ENCODE measurements at places on chromosomes 13 and 19.

DNA sequence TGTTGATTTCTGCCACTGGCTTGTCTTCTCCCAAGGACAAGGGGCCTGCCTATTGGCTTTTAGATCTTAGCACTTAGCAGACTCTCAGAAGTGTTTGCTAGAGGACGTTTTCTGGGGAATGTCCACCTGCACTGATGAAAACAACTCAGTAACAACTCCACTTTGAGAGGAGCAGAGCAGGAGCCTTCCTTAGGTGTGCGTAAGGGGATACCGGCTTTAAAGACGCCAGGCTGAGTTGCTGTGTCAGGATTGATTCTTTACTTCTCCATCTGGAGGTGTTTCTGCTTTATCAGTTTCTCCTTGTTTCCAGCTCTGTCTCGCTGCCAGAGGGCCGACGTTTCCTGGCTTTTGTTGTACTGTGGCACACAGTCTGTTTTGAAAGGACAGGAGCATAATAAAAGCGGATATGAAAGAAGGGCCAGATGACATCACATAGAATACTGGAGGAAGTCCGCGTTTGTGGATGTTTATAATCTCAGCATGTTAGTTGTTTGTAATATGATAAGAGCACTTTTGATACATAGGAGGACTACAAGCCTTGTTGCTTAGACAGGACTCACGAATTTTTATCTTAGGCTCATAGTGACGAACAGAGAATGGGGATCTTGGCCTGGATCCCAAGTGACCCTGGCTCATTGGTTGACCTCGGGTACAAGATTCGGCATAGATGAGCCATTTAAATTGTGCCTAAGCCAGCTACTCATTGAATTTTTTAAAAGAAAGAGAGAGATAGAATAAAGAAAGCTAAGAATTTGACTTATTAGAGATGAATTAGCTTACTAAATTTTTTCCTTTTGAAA is 34.6 kb downstream of the COL4A2 start:
- no peak for DNase-seq

DNA sequence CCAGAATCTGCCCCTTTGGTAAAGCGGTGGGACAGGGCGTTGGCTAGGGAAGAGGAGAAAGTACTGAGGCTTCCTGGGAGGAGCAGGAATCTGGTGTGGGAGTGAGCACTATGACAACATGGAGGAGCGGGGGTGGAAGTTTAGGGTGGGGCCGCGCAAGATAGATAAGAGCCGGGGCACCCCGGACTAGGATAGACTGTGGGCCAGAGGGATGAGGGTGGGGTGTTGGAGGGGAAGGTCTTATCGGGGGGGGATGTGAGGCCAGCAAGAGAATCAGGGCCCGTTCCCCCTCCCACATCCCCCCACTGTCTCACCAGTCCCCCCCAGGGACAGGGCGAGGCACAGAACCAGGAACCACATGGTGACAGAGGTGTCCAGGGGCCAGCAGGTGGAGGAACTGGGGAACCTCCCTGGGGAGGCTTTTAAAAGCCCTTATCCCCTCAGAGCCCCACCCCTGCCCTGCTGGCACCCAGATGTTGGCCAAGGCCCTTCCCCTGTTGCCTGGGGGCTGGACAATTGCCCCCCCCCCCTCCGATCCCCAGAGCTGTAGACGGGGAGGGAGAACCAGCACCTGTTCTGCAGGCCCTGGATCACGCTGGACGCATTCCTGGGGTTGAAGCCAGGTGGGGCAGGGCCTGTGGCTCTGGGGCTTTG is at the start of gene KLK1:
TSS of gene KLK1 (minus strand) at position 399 of the 654 bp plus-strand sequence. CDS start at position 360, 39 bp downstream.
- peak; percentile 11 for DNase-seq

GRCh38 chr19:7500811-7501450 is 12.1 kb upstream of the PEX11G start:
- DNase-seq = peak; percentile 80

GRCh38 chr19:49453757-49454240 is 774 bp downstream of the ALDH16A1 start:
- DNase-seq = no peak

- no peak for DNase-seq
These were observed 10.2 kb downstream of the C19orf12 start for GRCh38 chr19:29704562-29705558.

DNA sequence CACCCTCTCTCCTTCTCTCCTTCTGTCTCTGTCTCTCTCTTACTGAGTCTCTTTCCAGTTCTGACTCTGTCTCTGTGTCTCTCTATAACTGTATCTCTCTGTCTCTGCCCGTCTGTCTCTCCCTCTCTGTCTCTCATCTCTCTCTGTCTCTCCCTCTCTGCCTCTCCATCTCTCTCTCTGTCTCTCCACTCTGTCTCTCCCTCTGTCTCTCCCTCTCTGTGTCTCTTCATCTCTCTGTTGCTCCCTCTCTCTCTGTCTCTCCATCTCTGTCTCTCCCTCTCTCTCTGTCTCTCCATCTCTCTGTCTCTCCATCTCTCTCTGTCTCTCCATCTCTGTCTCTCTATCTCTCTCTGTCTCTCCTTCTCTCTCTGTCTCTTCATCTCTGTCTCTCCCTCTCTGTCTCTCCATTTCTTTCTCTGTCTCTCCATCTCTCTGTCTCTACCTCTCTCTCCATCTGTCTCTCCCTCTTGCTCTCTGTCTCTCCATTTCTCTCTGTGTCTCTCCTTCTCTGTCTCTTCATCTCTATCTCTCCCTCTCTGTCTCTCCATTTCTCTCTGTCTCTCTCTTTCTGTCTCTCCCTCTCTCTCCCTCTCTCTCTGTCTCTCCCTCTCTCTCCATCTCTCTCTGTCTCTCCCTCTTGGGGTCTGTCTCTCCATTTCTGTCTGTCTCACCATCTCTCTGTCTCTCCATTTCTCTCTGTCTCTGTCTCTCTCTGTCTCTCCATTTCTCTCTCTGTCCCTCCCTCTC is 3.3 kb upstream of the MEIS3 start:
- no peak for DNase-seq

- DNase-seq = no peak
These were observed 65.9 kb downstream of the ENOX1 start for GRCh38 chr13:43720780-43721397.

GRCh38 chr19:16070366-16070990 is 5.8 kb upstream of the TPM4 start:
- DNase-seq = no peak

DNA sequence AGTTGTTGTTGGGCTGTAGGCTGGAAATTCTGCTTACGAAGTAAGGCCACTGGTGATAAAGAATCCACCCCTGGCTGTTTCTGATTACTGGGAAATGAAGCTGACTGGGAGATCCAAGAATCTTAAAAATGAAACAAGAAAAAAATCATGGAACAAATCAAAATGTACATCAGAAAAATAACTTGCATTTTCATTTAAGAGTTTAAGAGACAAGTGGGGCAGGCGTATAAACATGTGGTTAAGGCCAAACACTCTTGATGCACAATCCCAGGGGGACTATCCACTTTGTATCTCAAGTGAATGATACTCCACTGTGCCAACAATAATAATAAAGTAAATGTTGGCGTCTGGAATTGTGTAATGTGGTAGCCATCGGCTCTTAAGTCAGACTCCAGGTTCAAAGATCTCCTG is 24.6 kb downstream of the ZMYM5 start:
- no peak for DNase-seq

GRCh38 chr19:27709496-27709895 is 1503.5 kb downstream of the UQCRFS1 start:
- no peak for DNase-seq

DNA sequence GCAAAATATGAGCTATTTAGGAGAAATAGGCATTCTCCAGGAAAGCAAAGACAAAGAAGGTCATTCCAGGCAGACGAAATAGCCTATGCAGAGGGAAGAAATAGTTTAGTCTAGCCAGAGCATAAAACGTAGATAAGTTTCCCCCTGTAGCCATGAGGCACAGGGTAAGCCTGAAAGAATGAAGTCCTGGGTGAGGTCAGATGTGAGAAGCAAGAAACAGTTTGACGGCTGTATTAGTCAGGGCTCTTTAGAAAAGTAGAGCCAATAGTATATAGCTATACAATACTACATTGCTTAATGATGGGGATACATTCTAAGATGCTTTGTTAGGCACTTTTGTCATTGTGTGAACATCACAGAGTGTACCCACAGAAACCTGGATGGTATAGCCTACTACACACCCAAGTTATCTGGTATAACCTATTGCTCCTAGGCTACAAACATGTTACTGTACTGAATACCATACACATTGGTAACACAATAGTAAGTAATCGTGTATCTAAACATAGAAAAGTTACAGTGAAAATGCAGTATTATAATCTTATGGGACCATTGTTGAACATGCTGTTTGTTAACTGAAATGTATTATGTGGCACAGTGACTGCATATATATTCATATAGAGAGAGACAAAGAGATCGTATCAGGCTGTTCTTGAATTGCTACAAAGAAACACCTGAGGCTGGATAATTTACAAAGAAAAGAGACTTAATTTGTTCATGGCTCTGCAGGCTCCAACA is 59.3 kb upstream of the WDFY2 start:
- no peak for DNase-seq

DNA sequence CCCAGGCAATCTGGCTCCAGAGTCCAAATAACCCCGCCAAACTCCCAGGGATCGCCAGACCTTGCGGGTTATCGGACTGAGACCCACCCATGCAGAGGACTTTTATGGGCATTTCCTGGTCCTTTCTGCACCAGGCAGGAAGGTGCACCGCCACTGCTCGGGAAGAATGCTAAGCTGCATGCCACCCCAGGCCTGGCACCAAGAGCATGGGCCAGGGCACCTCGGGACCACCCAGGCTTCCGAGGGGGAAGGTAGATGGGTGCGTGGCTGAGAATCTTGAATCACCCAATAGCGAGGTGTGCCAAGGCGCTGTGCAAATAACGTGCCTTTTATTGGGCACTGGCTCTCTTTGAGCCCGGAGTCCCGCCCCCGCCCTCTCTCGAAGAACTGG is 422 bp upstream of the ZNF575 start:
- DNase-seq = no peak

DNA sequence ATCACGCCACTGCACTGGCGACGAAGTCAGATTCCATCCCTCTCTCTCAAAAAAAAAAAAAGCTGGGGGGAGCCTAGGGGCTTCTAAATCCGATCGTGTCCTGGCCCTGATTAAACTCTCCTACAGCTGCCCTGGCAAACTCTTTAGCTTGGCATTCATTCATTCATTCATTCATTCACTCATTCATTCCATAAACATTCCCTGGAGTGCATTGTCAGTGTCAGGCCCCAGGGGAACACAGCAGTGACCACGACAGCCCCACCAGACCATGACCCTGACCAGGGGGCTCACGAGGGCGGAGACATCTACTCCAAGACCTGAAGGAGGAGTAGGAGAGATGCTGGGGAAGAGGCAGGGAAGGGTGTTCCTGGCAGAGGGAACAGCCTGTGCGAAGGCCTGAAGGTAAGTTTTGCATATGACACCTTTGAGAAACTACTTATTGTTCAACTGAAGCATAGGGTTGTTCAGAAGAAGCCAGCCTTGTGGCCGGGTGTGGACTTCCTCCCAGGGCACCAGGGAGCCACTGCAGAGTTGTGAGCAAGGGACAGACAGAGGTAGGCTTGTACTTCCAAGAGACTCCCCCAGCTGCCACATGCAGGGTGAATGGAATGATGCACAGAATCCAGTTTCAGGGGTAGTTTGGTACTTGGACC is 24.5 kb downstream of the CEACAM16 start:
- no peak for DNase-seq

GRCh38 chr13:49711218-49711863 is 20.1 kb upstream of the EBPL start:
- DNase-seq = no peak

- no peak for DNase-seq
These were observed 40.0 kb upstream of the FOXO1 start for GRCh38 chr13:40706439-40706838.

DNA sequence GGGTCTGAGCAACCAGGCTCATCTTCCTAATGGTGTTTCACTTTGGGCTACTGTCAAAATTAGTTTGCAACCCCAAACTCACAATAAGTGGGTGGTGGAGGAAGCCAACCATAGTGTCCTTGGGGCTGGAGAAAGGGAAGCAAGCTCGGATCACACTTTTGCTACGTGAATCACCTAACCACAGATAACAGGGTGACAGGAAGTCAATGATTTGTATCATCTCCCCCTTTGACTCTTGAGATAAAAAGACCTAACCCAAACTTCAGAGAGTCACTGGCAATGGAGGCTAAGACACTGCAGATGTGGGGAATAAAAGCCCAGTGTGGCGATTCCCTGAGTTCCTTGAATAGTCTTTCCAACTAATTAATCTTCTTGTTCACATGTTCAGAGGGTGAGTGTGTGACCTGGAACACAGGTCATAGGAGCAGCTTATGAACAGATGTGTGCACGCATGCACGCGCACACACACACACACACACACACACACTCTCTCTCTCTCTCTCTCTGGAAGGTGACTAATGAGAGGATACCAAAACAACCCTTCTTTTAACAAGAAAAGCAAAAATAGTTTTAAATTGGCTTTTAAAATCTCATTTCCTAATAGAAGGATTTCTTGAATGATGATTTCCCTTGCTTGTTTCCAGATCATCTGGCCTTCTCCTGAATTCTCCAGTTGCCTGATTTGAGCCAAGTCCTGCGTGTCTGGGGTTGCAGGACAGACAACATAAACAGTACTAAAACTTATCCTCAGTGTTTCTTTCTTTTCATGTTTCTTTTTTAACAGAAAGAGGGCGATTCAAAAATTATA is 21.2 kb upstream of the DOCK9 start:
- no peak for DNase-seq

DNA sequence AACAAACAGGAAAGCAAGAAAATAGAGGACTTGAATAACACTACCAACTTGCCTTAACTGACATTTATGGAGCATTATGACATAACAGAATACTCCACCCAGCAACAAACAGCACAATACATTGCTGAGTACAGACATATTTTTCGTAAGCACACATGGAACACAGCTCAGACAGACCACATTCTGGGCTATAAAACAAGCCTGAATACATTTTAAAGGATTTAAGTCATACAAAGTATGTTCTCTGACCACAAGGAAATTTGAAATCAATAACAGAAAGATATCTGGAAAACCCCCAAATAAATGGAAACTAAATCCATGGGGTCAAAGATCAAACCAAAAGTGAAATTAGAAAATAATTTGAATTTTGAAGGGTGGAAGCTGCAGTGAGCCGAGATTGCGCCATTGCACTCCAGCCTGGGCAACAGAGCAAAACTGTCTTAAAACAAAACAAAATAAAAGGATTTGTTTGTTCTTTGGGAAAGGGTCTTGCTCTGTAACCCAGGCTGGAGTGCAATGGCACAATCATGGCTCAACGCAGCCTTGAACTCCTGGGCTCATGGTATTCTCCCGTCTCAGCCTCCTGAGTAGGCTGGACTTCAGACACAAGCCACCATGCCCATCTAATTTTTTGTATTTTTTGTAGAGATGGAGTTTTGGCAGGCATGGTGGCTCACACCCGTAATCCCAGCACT is 5.6 kb downstream of the ZDHHC20 start:
- DNase-seq = no peak

DNA sequence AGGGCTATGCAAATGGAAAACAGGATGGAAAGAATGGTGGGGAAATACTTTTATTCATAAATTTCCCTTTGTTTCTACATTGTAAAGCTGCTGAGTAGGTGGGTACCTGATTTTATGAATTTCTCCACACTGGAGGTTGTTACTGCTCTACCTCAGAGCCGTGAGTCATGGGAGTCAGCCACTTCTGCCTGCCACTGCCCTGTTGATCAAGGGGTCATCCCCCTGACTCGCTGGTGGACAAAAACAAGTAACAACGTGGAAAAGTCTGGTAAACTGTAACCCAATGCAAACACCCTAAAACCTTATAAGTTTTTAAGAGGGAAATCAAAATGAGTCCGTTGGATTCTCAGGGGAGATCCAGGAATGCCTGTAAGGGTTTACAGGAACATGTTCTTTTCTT is 329.5 kb downstream of the ATP8A2 start:
- no peak for DNase-seq
